ENCODE measurements at places on chromosomes 3 and 15.

GRCh38 chr3:120156699-120157098 lies 62.5 kb upstream of the GSK3B start:
- no peak for DNase-seq

GRCh38 chr15:87638554-87639083 lies 617.9 kb downstream of the NTRK3 start:
- no peak for DNase-seq

- DNase-seq, result no peak
These were observed 390.8 kb upstream of the ZNF385D start for GRCh38 chr3:22141769-22142168.

DNA sequence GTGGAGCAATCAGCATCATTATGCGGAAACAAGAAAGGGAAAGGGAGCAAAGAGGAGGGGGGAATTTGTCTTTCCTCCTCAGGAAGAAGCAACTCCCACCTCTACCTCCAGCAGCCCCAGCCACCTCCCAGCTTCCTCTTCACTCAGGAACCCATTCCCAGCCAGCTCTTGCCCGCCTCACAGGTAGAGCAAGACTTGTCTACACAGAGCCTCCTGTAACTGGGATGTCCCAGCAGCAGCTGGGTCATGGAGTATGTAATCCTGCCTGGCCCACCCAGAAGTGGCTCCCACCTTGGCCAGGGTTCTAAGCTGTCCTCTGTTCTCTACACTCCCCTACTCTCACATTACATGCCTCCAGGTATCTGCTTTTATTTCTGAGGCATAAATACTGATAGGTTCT lies 14.0 kb downstream of the IGDCC3 start:
- no peak for DNase-seq

- no peak for DNase-seq
These were observed 18.0 kb upstream of the ARNT2 start for GRCh38 chr15:80386151-80386550.

GRCh38 chr3:195867631-195868335 lies 40.6 kb downstream of the TNK2 start:
- DNase-seq, result no peak

DNA sequence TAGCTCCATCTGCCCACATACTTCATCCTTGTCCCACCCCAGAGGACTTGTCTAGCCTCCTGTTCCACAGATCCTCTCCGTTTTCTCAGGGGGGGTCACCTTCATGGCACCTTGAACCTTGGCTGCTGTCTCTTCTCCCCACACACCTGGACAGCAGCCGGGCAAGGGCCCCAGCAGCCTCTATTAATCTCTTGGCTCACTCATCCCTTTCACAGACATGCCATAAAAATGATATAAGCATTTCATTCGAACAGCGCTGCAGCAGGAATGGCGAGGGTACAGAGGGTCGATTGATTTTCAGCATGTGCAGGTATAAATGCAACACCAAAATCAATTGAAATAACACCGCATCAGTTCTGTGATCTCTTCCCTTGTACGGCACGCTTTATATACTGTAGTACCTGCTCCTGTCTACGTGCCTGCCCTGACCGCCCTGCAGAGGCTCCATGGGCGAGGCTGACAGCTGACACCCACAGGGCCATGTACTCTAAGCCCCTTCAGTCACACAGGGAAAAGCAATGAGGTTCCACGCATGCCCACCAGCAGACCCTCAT lies 209.9 kb downstream of the NTRK3 start:
- DNase-seq, result no peak

GRCh38 chr15:69380726-69381105 lies 33.4 kb upstream of the KIF23 start:
- DNase-seq, result no peak

GRCh38 chr15:78087951-78088772 lies 4.2 kb upstream of the SH2D7 start:
- DNase-seq, result no peak

- DNase-seq, result no peak
These were observed 133.9 kb upstream of the WNT5A start for GRCh38 chr3:55621026-55621422.

- no peak for DNase-seq
These were observed 6.6 kb upstream of the SLMAP start for GRCh38 chr3:57749542-57749941.

DNA sequence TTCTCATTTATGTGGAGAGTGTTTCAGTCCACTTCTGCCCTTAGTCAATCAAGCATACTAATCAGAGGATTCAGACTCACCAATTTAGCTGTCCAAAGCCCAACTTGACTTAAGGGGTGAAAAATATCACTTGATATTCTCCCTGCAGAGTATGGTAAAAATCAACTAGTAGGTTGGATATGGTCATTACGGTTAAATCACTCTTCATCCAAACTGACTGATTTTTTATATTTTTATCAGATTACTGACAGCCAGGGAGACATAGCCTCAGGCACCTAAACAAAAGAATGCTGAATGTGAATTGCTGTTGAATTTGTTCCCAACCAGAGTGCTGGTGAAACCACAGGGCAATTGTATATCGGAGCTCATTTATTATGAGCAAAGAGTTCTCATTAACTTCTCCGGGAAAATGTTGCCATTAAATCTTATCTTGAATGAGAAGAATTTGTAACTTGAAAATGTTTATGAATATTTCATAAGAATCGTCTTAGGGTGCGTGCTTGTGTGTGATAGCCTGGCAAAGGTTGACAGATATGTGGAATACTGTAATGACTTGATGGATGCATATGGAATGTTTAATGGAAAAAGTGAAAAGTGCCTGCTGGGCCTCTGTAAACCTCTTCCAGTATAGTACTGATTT lies 411.2 kb downstream of the NAALADL2 start:
- no peak for DNase-seq

DNA sequence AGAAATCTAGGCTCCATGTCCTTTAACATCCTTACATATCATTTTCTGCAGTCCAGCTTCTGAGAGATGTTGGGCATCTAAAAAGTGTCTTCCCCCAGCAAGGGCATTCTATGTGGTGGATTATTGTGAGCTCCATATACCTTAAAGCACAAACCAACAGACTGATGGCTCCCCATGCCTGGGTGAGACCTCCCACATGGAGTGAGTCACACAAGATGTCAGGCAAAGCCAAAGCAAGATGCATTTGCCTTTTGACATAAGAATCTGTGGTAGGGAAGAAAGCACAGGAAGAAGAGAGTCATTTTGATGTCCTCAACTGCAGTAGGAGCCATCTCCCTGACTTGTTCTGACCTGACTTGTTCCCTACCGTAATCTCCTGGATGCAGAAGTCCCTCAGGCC lies 238.7 kb upstream of the EIF1B start:
- no peak for DNase-seq

DNA sequence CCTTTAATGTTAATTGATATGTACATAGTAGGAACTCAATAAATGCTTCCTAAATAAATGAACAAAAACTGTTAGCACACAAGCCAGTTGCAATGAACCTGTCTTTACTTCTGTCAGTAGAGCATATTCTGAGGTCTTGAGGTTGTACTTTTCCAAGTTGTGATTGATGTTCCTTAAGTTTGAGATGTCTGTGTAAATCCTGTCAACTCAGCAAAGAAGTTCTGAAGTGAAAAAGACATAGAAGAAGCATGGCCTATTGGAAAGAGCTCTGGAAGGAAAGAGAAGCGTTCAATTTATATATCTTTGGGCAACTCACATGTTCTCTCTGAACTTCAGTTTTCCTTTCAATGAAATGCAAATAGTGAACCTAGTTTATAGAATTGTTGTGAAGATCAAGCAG lies 269.9 kb downstream of the AGBL1 start:
- no peak for DNase-seq

- no peak for DNase-seq
These were observed 33.2 kb upstream of the GOLGA8B start for GRCh38 chr15:34616613-34617012.

DNA sequence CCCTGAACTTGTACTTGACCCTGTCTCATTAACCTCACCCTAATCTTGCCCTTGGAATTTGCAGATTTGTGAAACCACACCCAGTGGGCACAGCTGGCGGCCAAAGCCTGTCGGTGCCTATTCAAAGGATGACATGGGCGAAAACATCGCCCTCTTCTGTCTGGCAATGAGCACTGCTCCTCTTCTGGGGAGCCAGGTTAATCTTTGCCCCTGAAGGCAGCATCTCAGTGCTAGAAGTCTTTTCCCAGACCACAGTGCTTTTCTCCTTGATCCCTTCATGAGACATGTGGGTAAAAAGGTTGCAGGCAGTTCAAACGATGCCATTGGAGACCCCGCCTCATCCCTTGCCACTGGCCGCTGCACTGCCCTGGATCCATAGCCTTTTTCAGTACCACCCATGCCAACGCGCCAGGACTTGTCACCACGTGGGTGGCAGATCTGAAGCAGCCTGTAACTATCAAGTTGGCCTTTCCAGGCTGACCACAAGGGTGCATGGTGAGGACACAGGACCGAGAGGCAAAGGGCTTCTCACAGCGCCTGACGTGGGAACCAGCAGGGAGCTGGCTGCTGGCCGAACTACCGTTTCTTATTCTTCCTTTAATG lies 6.5 kb upstream of the DNASE1L3 start:
- peak; percentile 85 for DNase-seq

- DNase-seq, result no peak
These were observed 2.8 kb downstream of the TMEM43 start for GRCh38 chr3:14127516-14128161.

DNA sequence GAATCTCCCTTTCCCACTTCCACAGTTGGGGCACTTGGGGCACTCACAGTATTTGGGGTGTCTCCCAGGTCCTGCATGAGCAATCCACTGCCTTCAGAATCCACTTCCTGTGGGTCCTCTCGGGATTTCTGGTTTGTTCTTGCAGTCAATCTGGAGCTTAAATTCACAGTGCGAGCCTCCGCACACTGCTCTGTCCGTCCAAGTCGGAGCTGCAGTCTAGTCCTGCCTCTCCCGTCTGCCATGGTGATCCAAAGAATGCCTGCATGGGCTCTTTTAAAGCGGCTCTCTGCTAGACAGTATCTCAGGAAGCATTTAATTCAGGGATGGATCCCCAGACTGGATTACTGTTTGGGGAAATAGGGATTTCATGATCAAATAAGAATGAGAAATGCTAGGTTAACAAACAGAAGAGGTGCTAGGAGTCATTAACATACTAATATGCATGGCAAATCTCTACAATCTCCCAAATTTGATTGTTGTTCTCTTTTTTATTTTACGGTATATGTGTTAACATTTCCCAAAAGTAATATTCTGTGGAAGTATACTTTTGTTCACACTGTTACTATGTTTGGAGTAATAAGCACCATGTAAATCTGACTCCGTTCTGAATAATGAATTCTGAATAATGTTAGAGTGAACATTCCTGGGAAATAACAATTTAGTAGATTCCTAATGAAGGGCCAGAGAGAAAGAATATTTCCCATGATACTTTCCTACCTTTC lies 142.5 kb downstream of the HCN4 start:
- DNase-seq, result no peak

DNA sequence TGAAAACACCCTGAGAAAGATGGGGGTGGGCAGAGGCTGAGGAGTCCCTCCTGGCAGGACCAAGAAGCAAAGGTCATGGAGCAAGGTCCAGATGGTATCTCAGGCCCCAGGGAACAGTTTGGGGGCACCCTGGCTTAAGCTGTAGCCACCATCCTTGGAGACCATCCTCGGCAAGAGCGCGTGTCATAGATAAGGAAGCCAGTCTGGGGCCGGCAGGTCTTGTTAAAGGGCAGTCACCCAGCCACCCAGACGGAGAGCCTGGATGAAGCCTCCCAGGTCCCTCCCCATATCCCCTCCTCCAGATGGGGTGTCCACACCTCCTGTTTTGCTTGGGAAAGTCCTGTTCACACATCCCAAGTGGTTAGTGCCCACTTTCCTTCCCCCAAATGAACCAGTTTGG lies 191.1 kb downstream of the KLF13 start:
- no peak for DNase-seq

DNA sequence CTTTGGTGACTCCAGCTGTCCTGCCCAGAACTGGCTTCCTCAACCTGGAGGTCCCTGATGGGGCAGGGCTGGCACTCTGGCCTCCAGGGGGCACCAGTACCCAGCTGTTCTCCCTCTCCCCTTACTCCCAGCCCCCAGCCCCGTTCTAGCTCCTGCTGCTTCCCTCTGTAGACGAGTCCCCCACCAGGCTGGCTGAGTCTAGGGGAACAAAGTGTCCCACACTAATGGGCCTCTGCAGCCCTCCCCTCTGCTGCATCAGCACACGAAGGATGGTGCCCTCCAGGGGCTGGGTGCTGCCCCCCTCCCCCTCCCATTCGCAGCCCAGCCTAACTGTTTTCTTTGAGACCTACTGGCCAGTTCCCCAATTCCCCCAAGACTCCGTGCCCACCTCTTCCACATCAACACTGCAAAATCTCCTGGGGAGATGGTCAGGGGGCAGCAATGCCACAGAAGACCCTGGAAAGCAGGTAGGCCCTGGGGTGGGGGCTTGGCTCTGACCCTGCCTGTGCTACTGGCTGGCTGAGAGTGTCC lies 4.2 kb downstream of the RHCG start:
- DNase-seq, result no peak

DNA sequence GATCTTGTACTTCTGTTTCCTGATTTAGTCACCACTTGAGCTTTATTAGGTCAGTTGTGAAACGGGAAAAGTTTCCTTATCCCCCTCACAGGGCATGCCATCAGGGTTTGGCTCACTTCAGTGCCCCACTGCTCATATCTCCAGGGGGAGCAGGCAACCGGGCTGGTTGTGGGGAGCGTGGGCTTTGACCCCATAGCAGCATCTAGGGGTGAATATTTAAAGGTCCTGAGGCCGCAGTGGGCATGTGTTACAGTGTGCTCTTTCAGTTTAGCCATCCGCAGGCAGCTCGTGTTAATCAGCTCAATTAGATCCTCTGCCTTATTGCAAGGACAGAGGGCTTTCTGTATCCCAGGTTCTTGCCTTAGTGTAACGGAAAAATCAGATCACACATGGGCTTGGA lies 71.9 kb downstream of the MRPL46 start:
- no peak for DNase-seq

- peak; percentile 12 for DNase-seq
These were observed 39.6 kb downstream of the TRIM69 start for GRCh38 chr15:44775953-44776352.

- DNase-seq, result no peak
These were observed 66.2 kb upstream of the TPM1 start for GRCh38 chr15:62976301-62976881.

DNA sequence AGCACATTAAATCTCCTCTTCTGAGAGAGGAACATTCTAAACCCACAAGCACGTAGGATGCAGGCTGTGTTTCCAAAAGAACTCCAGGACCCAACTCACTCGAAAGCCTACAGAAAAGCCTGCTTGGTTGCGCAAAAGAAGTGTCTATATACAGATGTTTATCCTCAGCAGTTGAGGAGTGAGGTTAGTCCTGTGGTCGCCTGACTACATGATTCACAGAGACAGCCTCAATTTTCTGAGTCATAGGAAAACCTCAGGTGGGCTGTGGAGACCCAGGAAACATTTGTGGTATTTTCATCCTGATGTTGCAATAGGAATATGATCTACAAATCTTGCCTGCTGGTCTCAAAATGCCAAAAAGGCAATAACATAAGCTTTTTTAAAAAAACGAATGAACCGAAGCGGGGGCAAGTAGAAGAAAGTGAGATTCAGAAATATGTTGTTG lies 183.8 kb upstream of the THRB start:
- DNase-seq, result peak; percentile 45

GRCh38 chr15:51816611-51817010 lies 12.8 kb upstream of the TMOD3 start:
- no peak for DNase-seq

- DNase-seq, result no peak
These were observed 47.6 kb upstream of the TRPM1 start for GRCh38 chr15:31149088-31149505.

- DNase-seq, result peak; percentile 87
These were observed 560 bp downstream of the ST6GAL1 start for GRCh38 chr3:186930641-186931531.

- no peak for DNase-seq
These were observed 408.0 kb downstream of the TBL1XR1 start for GRCh38 chr3:176789281-176789705.
